ENCODE measurements at places on chromosomes 1 and 21.

DNA sequence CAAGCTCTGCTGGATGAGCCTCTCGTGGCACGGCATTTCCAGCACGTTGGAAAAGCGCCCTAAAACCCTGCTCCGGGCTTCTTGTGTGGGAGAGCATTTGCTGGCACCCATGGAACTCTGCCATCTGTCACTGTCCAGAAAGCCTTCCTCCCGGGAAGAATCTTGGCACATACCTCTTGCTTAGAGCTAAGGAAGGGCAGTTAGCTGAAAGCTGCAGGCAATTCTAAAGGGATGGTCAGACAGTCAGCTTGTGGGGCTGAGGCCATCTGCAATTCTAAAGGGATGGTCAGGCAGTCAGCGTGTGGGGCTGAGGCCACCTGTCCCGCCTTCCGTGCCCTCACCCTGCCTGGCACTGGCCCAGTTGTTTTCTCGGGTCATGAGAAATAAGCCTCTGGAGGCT lies 139.0 kb upstream of the TMEM51 start:
- no peak for DNase-seq

DNA sequence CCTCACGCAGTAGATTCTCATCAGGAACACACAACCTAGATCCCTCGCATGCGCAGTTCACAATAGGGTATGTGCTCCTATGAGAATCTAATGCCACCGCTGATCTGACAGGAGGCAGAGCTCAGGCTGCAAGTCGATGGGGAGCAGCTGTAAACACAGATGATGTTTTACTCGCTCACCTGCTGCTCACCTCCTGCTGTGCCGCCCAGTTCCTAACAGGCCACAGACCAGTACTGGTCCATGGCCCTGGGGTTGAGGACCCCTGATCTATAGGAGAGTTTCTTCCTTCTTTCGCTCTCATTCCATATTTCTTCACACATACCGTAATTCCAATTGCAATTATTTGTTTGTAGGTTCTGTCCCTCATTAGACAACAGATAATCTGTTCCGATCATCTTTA lies 103.4 kb downstream of the CLEC20A start:
- DNase-seq, result no peak

DNA sequence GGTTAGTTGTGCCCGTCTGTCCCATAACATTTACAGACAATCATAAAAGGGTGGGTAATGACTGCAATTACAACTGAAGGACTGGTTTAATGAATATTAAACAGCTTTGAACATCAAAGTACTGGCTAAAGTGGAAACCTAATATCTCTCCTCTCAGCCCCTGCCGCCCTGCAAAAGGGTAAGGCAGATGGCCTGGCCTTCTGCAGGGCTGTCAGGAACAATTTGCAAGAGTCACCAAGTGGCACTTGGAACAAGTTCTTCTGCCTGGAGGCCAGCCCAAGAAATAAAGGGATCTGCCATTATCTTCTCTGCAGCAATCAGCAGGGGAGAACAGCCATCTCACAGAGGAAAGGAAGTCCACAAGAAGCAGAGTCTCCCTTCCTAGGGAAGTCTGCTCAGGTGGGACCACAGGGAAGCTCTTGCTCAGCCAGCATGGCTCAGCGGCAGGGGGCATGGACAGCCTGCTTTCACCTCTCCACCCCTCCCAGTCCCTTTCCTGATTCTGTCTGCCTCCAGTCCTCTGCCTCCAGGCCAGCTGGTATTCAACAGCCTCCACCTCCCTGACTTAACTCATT lies 96.1 kb downstream of the TRABD2B start:
- DNase-seq, result no peak

DNA sequence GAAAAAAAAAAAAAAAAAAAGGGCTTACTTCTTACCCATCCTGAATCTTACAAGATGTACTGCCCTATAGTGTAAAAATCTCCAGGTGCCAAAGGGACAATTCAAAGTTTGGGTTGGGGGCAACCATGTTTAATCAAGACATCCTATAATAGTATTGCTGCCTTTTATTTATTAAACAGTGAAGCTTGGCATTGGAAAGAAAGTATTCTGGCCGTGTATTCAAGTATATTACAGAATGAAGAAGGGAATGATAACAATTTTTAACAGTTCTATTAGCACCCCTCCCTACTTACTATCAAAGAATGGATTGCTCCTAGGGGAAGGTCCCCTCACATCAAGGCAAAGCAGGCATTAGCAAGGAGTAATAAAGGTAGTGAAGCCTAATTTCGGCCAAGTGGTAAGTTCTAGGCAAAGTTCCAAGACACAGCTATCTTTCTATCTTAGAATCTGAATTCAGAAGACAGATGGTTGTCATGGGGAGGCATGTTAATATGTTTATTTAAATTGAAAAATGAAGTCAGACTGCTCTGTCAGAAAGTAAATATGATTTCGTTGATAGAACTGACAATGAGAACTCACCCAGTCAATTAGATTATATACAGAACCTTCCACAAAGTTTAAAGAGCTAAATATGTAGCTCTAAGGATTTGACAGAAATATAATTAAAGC lies 24.6 kb downstream of the ST7L start:
- DNase-seq, result no peak

DNA sequence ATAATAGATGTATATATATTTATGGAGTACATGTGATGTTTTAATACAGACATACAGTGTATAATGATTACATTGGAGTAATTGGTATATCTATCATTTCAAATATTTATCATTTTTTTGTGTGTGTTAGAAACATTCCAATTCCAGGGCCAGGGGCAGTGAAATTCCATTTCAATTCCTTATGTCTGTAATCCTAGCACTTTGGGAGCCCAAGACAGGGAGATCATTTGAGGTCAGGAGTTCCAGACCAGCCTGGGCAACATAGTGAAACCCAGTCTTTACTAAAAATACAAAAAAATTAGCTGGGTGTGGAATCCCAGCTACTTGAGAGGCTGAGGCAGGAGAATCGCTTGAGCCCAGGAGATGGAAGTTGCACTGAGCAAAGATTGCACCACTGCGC lies 30.4 kb upstream of the PDC start:
- no peak for DNase-seq

GRCh38 chr1:23953020-23953419 lies 6.6 kb upstream of the PNRC2 start:
- DNase-seq, result no peak

- no peak for DNase-seq
These were observed 61.0 kb downstream of the ZBTB18 start for GRCh38 chr1:244112041-244112440.

GRCh38 chr1:64834734-64835133 lies 89.9 kb downstream of the RAVER2 start:
- no peak for DNase-seq
